Omental fat pad (tissue), 4 donors: ENCODE measurements at places on chromosomes 5 and 9. TPM values are rescaled to one million over a fixed set of nuclear protein-coding genes. Genes with fewer than 3 reads are reported as not detected.

- no peak for DNase-seq
These were observed 224.8 kb downstream of the MEF2C start for GRCh38 chr5:88657906-88658775.

GRCh38 chr9:23887781-23888180 is 61.7 kb upstream of the ELAVL2 start:
- DNase-seq: no peak

DNA sequence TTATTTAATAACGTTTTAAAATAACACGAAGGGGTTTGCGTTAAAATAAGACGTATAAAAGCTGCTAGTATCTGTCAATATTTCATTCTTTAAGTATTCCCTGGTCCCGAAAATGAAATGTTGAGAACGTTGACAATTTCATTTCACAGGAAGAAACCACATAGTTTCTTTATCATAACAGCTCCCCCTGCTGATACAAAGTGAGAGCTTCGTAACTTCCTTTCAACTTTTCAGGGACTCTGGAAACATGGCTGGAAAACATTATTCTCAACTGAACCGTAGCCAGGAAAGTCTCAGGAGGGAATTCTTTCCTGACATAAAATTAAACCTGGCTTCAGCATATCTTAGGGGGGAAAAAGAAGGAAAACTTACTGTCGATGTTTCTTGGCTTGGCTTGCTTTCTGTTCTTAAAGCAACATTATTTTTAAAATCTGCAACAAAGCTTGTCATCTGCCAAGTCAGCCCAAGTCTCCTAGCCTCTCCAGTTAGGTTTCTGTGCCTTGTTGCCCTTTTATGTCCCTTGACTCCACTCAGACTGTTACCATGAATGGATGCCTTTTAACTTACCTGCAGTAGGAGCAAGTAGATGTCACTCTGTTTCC is 122.9 kb upstream of the DAB2 start:
- no peak for DNase-seq

DNA sequence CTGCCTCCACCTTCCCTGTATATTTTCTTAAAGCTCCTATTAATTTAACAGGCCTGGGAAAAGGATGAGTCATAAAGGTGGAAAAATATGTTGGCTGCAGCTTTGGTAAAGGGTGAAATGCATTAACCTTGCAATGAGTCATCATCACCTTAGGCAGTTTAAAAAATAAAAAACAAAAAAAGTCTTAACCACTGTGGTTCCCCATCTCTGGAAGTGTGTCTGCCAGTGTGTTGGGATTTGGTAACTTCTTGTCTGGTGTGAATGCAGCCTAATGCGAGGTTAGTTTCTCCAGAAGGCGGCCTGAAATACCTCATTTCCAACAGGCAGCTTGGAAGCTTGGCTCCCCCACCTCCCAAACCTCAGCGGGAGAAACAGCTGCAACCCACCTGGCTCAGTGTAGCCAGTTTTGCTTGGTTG is 265.3 kb upstream of the GAS1 start:
- no peak for DNase-seq

- DNase-seq: peak; percentile 10
These were observed 63.8 kb upstream of the RNF130 start for GRCh38 chr5:180135128-180135955.

- no peak for DNase-seq
These were observed 771.2 kb upstream of the DMAC1 start for GRCh38 chr9:8570776-8571175.

DNA sequence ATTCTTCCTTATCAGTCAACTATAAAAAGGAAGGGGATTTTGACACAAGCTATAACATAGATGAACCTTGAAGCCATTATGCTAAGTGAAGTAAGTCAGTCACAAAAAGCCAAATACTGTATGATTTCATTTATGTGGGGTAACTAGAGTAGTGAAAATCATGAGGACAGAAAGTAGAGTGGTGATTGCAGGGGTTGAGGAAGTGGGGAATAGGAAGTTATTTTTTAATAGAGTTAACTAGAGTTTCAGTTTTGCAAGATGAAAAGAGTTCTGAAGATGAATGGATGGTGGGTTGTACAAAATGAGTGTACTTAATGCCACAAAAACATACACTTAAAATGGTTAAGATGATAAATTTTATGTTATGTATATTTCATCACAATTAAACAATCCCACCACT is 65.4 kb upstream of the FAM174A start:
- no peak for DNase-seq

GRCh38 chr9:37010180-37010579 is 23.9 kb downstream of the PAX5 start:
- DNase-seq: no peak

DNA sequence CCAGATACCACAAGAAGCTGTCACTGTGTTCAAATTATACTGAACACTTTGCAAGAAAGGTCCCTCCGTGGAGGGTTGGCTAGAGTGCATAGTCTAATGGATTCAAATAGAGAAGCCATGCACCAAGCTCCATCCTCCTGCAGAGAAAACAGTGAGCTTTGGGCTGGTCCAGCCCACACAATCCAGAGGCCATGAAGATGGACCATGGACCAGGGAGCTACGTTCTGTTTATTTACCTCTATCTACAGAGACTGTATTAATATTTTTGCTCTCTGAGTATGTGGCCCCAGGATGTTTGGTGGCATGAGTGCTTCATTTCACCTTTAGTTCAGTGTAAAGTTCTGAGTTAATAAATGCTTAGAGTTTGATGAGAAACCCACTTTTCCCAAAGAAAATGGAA is 114.8 kb upstream of the PJA2 start:
- DNase-seq: no peak

- DNase-seq: no peak
These were observed 23.2 kb downstream of the TTF1 start for GRCh38 chr9:132383462-132383883.

The DHX29 gene
- 29.2 TPM for total RNA-seq

The PCDHB13 gene
- 1.8 TPM for total RNA-seq

The ADAMTS19 gene
- not detected for total RNA-seq
